ENCODE measurements at places on chromosomes 6 and 20. TPM values are rescaled to one million over a fixed set of nuclear protein-coding genes. Genes with fewer than 3 reads are reported as not detected.

The SMIM13 gene
- 12.9 TPM for total RNA-seq

The SCP2D1 gene
- not detected for total RNA-seq

The KAT14 gene
- total RNA-seq, result 19.5 TPM

The RPP21 gene
- total RNA-seq, result 12.9 TPM

The KCNK5 gene
- total RNA-seq, result 1.2 TPM

The CPNE5 gene
- total RNA-seq, result 12.9 TPM

The MCHR2 gene
- not detected for total RNA-seq

The VNN1 gene
- total RNA-seq, result not detected

The NR2E1 gene
- not detected for total RNA-seq

The TAAR8 gene
- not detected for total RNA-seq

The ARMC2 gene
- total RNA-seq, result 15.1 TPM

The FAM8A1 gene
- total RNA-seq, result 69.3 TPM

- no peak for DNase-seq
Observed at GRCh38 chr20:8568075-8568474, 436.0 kb downstream of the PLCB1 start.

DNA sequence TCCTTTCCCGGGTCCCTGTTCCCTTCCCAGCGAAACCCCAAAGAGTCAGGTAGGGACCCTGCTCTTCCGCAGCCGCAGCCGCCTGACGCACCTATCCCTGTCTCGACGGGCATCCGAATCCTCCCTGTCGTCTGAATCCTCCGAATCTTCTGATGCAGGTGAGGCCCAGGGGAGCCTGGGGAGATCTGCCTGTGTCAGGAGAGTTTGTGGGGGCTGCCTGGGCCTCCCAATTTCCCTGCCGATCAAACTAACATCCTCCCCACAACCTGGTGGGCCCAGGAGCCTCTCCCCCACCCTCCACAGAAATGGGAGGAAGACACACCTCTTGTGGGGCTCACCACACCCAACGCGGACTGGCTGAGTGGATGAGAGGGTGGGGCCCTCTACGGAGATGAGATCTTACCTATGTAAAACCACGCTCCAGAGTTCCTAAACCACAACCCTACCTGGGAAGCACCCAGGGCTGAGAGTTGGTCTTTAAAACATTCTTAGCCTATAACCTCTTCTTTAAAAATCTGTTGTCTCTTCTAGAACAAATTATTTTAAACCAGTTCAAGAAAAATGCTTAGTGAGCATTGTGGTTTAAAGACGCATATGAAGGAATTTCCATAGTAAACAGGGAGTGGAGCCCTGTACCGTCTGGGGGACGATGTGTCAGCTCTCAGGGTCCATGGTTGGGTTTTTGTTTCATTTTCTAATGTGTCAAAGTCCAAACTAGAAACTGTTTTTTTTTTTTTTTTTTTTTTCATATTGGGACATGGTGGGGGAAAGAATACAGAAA is 1.7 kb downstream of the CDC25B start:
- no peak for DNase-seq

DNA sequence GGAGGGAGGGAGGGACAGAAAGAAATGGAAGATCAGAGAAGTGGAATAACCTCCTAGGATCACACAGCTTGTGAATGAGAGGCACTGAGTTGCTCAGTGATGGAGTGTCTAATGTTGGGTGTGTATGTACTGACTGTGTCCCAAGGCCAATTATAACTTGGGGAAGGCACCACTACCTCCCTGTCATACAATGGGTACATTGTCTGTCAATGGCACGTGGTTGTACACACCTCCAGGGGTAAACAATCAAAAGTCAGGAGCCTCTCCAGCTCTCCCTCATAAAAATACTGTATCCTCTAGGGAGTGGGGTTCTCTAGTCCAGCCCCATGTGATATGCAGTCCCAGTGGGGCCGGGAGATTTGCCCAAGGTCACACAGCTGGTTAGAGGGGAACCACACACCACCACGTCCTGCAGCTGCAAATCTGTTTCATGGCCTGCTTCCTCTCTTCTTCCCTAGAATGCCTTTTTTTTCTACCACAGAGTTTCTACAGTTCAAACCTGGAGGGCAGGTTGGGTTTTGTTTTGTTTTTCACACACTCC is 112.5 kb downstream of the SNX5 start:
- no peak for DNase-seq

GRCh38 chr20:32559753-32560380 is 25.3 kb downstream of the NOL4L start:
- DNase-seq, result no peak

- DNase-seq, result no peak
Observed at GRCh38 chr6:18179770-18180356, 24.6 kb downstream of the KDM1B start.

DNA sequence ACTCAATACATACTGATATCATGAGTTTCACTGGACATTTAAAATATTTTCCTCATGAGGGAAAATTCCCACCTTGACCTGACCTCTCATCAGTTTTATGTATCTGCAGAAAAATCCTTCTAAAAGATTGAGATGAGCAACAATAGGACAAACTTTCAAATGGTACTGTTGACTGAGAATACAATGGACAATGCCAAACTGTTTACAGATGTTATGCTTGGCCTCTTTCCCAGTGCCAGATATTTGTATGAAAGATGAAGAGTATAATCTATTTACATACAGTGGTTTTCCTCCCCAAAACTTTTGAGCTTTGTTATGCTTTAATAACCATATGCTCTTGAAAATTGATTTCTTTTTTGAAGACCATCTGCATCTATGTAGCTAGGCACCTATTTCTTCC is 245.1 kb upstream of the RSPO3 start:
- no peak for DNase-seq

DNA sequence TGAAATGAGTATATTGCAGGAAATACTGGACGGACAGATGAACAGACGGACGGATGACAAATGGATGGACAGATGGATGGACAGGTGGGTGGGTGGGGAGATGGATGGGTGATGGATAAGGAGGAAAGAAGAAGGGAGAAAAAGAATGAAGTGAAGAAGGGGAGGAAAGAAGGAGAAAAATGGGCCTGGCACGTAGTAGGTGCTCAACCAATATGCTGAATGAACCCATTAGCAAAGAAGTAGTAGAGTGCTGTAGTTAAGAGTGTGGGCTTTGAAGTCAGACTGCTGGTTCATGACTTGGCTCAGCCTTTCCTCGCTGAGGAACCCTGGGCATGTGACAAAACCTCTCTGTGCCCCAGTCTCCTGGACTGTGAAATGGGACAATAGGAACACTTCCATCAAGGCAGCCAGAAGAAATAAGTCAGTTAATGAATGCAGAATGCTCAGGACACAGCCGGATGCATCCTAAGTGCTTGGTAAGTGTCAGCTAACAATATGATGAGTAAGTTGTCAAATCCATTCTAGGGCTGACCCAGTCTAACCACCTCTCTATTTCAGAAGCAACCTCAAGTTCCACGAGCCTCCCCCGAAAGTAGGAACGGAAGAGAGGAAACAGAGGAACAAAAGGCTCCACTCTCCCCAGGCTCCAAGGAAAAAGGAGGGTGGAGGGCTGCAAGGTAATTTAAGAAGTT is 37.9 kb downstream of the PREX1 start:
- DNase-seq, result no peak

GRCh38 chr20:37522260-37523011 is 1.4 kb downstream of the NNAT start:
- DNase-seq, result no peak

Data from uterus (tissue), 4 donors.